ENCODE measurements at places on chromosomes 6 and 20.

DNA sequence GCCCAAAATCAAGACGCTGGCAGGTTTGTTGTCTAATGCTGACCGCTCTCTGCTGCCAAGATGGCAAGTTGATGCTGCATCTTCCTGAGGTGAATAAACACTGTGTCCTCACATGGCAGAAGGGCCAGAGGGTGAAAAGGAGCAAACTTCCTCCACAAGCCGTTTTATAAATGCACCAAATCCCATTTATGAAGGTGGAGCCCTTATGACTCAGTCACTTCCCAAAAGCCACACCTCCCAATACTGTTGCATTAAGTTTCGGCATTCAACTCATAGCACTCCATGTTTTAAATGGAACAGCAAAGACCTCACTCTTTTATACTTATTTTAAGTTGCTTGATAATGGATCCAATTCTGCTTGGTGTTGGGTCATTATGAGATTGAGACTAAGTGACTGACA lies 316.6 kb downstream of the RFPL4B start:
- no peak for DNase-seq

DNA sequence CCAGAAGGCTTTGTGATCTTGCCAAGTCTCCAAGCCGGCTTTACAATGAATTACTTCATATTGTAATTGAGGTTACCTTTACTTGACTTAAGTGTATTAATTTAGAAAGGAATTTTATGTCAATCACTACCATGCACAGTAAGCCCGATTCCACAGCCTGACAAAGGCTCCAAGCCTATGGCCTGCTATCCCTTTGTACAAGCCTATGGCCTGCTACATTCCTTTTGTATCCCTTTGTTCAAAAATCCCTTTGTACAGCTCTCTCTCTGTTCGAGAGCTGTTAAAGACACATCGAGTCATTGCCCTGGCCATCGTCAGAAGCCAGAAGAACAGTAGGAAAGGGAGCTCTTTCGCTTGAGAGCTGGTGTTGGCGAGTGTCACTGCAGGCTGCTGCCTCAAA lies 2.7 kb upstream of the EDN3 start:
- DNase-seq: no peak

- no peak for DNase-seq
These were observed 64.2 kb upstream of the AKIRIN2 start for GRCh38 chr6:87766211-87766610.

DNA sequence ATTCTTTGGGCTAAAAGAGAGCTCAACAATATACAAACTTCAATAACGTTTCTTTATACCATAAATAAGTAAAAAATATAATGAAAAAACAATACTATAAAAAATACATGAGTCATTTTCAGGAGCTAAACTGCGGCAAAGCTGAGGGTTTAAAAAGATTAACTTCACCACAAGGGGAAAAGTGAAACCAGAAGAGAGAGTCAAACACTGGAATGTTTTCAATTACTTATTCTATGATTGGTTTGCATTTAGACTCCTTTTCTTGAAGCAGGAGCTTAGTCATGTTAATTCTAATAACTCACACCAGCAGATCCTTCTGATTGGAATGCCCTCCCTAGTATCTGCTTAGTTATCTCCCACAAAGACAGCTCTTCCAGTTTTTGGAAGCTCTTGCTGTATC lies 627.3 kb downstream of the UTRN start:
- DNase-seq: no peak

- DNase-seq: no peak
These were observed 19.0 kb upstream of the TGM2 start for GRCh38 chr20:38184101-38184500.

DNA sequence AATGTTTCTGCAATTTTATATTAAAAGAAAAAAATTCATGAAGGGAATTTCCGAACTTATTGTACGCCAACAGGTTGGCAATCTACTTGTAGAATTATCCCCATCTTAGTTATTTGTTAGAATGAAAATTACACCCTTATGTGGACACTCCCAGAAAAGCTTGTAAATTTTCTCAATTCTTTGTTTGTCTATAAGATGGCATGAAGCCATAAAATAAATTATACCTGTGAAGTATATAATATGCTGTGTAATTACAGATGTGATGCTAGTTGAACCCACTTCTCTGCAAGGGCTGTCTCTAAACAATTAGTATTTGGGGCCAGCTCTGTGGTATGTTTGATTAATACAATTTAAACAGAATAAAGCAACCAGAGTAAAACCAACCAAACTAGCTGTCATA lies 52.1 kb upstream of the DSP start:
- no peak for DNase-seq

DNA sequence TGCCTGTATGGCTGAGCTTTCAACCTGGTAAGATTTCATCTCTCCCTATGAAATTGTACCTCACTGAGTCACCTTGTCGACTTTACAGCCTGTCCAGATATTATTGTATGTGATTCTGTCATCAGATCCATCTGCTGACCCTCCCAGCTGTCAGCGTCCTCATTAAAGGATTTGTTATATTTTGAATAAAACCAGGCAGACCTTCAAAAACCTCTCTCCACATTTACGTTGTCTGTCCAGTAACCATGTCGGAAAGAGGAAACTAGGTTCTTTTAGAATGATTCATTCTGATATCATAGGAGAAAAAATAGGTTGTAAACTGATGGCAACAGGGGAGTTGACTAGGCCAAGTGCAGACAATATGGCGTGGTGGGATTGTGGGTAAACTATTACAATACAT lies 38.5 kb downstream of the TSPYL4 start:
- no peak for DNase-seq

DNA sequence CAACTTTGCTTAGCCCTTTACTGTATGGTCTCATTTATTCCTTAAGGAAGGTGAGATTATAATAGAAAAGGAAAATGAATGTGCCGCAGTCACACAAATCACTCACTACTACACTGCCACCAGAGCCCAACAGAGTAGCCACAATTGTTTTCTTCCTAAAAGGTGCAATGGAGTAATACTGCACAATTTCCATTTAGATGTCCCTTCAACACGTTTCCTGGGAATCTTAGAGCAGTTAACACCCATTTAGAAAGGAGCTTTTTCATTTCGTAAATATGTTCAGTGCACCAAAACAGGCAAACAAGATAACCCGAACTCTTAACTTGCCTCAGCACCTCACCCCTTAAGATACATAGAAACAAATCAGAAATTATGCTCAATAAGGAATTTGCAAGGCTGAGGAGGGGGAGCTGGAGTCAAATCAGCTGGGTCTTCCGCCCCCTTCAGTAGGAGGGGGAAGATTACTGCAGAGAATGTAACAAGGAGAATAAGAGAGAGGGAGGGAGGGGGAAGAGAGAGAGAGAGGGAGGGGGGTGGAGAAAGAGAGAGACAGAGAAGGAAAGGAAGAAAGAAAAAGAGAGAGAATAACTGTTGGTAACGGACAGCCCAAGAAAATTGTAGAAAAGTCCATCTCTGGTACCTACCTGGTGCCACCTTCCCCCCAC lies 155.5 kb downstream of the BCAS1 start:
- peak; percentile 4 for DNase-seq

DNA sequence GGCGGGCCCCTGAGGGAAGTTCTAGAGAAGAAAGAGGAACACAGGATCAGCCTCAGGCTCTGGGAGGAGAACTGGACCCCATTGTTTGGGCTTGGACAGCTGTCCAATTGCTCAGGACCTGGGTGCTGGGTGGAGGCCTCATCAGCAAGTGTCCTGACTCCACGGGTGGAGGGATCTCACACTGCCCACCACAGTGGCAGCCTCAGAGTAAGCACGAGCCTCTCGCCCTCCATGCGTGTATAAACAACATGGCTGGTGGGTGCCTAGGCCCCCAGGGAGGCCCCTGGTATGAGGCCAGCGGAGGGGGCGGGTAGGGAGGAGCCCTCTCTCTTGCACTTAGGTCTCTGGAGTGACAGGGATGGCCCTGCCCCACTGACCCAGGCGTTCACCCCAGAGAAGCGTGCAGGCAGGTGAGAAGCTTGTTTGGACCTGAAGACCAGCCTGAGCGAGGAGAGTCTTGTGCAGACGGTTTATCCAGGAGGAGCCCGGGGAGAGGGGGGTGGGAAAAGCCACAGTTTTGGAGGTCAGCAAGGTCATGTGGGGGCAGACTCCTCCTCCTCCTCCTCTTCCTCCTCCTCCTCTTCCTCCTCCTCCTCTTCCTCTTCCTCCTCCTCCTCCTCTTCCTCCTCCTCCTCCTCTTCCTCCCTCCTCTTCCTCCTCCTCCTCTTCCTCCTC lies 41.9 kb upstream of the BHLHE23 start:
- no peak for DNase-seq
